ENCODE measurements at places on chromosomes 3 and 15. TPM values are rescaled to one million over a fixed set of nuclear protein-coding genes. Genes with fewer than 3 reads are reported as not detected.

The CYP1A2 gene
- not detected for polyA plus RNA-seq

The CCDC12 gene
- polyA plus RNA-seq = 18.4 TPM

- no peak for DNase-seq
Measured at GRCh38 chr3:191296041-191296541, 33.1 kb upstream of the CCDC50 start.

- DNase-seq = no peak
Measured at GRCh38 chr3:40631341-40631995, 106.7 kb downstream of the ZNF621 start.

The SCAANT1 gene
- not detected for polyA plus RNA-seq

The TTLL13 gene
- 0.07 TPM for polyA plus RNA-seq

DNA sequence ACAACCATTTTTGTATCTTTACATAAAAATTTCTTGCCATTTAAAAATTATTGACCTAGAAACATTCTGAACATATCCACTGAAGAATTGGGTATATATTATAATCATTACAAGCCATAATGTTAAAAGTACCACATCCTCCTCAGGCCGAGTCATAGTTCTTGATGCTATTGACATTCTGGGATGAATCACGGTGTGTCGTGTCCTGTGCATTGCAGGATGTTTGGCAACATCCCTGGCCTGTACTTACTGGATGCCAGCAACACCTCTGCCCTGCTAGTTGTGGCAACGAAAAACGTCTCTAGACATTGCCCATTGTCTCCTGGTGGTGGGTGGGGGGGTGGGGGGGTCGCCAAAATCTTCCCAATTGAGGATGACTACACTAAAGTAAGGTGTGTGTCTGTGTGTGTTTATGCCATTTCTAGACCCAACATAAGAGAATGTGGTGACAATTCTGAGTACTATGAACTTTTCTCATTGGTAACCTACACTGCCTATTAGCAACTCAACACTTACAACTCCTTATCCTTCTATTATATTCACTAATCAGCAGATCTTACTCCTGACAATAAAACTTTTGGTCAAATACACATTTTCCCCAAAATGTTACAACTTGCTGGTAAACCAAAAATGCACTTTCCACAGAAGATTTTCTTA is 471.6 kb downstream of the FOXP1 start:
- DNase-seq = no peak

DNA sequence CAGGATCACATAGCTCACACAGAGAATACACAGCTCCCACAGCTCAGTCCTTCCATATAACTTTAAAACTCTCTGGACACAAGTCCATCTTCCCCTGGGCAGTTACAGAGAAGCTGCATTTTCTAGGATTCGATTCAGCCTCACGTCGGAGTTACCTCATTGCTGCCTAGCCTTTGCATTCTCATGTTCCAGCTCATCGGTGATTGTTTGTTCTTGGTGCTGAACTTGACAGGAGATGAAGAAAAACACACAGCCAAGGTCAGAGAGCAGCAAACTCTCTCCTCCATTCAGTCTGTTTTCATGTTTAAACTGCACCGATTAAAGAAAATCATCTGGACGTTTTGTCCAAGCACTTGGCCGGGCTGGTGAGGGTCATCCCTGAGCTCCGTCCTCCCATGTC is 375.5 kb upstream of the CFAP20DC start:
- DNase-seq = peak; percentile 82

DNA sequence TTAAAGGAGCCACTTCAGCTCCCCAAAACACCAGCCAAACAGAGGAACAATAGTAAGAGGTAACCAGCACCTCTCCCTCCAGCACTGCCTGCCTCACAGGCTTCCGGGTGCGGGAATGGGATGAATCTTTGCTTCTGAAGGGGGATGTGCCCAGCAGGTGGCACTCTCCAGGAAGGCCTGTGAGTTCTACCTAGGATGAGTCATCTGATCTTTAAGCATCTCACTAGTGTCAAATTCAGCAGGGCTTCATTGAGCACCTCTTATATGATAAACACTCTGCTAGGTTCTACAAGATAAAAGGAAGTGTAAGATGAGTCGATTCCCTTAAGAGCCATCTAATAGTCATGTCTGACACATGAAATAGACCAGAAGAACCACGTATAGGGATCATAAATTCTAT is 237.4 kb upstream of the UMPS start:
- peak; percentile 3 for DNase-seq

The SLC22A14 gene
- not detected for polyA plus RNA-seq

The ARNT2 gene
- polyA plus RNA-seq = 36.8 TPM

DNA sequence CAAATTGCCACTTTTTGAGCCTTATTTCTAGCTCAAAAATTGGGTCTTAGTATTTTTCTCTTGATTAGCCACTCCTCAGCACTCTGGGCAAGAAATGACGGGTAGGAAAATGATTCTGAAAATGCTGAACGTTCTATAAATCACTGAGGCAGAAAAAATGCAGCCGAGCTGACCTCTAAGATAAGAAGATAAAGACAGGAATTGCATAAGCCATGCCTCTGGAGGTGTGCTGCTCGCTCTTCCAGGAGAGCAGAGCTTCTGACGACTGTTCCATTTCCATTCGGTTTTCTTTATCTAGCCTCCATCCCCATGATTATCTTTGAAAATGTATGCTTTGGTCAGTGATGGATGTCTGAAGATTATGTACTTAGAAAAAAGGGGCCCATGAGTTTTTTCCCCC is 558.8 kb upstream of the ADAMTS9 start:
- no peak for DNase-seq

DNA sequence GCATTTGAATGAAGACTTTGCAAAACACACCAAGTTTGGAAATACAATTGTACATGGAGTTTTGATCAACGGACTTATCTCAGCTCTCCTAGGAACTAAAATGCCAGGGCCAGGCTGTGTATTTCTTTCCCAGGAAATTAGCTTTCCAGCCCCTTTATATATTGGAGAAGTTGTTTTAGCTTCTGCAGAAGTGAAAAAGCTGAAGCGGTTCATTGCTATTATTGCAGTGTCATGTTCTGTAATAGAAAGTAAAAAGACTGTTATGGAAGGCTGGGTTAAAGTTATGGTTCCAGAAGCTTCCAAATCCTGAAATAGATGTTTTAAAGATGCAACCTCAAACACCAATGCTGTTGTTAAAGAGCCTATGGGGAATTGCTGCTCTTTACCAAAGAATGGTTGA is 11.5 kb downstream of the HTD2 start:
- no peak for DNase-seq

The CAMK1 gene
- 28.7 TPM for polyA plus RNA-seq

GRCh38 chr15:32852771-32853170 is 135.0 kb downstream of the GREM1 start:
- DNase-seq = no peak

GRCh38 chr3:100613721-100614390 is 4.5 kb downstream of the ADGRG7 start:
- DNase-seq = no peak

- no peak for DNase-seq
Measured at GRCh38 chr3:69388241-69388640, 2.4 kb upstream of the FRMD4B start.

- DNase-seq = no peak
Measured at GRCh38 chr3:71903936-71904335, 119.0 kb upstream of the PROK2 start.

- DNase-seq = no peak
Measured at GRCh38 chr3:159609625-159610024, 379.0 kb upstream of the IL12A start.

- DNase-seq = no peak
Measured at GRCh38 chr3:190989218-190989617, 126.7 kb upstream of the GMNC start.

GRCh38 chr3:64238971-64239667 is 13.9 kb upstream of the PRICKLE2 start:
- peak; percentile 95 for DNase-seq

DNA sequence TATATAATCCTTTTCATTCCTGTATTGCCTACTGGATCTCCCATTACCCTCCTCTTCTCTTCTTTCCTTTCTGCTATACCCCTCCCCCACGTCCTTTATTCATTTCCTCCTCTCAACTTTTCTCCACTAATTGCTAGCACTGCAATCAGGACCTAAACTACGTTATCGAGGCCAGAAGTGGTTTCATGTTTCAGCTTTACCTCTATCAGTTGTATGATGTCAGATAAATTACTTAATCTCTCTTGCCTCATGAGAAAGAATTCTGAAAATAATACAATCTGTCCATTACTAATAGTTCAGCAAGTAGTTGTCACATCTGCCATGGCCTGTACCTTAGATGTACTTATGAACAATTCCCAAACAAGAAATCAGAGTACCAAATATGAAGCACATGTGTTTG is 10.6 kb downstream of the POPDC2 start:
- DNase-seq = no peak

DNA sequence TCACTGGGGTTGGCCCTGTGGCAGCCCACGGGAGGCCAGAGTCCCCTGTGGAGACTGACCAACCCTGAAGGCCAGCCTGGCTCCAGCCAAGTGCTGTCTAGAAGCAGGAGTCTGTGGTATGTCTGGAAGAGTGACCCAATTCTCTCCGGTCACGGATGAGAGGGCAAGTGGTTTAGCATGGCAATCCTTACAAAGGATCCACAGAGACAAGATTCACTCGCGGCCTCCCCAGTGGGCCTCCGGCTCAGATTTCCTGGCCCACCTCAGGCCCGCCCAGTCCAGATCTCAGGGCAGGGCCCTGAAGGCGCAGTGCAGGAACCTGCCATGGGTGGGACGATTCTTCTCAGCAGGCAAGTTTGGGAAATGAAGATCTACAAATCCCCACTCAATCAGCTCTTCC is 5.0 kb upstream of the BCL2L10 start:
- DNase-seq = no peak

GRCh38 chr3:101124125-101124524 is 130.9 kb upstream of the ABI3BP start:
- no peak for DNase-seq

GRCh38 chr3:128736601-128737000 is 10.6 kb downstream of the RAB7A start:
- DNase-seq = no peak

The SLC28A2 gene
- polyA plus RNA-seq = not detected

The RPL39L gene
- polyA plus RNA-seq = 14.4 TPM

- no peak for DNase-seq
Measured at GRCh38 chr15:66298803-66299251, 5.5 kb downstream of the DIS3L start.

The CHRFAM7A gene
- polyA plus RNA-seq = 0.09 TPM

The EBLN2 gene
- polyA plus RNA-seq = 3.2 TPM

GRCh38 chr3:77868725-77869124 is 828.8 kb downstream of the ROBO2 start:
- no peak for DNase-seq

- DNase-seq = no peak
Measured at GRCh38 chr3:71645140-71645539, 61.6 kb upstream of the FOXP1 start.

The PLS1 gene
- 1.1 TPM for polyA plus RNA-seq

- no peak for DNase-seq
Measured at GRCh38 chr15:96625256-96625655, 294.8 kb downstream of the NR2F2 start.

DNA sequence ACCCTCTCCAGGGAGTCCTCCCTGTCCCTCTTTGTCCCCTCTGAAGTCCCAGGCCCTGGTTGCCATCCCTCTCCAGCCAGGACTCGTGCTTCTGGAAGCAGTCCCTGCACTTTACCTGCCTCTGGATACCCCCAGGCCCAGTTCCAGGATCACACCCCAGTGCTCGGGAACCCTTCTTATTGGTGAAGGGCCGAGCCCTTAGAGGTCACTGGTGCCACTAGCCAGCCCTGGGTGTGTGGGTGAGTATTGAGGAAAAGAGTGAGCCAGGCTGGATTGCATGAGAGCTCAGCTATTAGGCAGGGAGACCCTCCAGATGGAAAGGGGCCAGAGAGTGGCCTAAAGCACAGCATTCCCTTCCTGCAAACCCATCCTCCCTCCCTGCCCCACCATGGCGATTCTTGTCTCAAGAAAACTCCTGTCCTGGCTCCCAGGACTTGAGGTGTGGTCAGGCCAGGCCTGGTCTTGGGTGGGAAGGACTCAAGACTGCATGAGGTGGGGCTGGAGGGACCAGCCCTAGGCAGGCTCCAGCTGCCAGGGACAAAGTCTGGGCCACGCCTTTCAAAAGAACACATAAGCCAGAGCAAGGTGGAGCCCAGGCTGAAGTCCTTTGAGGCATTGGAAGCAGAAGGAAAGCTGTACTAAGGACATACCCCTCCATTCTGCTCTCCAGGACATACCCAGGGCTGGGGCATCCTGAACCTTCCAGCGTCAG is 4.8 kb upstream of the PHGR1 start:
- DNase-seq = no peak

DNA sequence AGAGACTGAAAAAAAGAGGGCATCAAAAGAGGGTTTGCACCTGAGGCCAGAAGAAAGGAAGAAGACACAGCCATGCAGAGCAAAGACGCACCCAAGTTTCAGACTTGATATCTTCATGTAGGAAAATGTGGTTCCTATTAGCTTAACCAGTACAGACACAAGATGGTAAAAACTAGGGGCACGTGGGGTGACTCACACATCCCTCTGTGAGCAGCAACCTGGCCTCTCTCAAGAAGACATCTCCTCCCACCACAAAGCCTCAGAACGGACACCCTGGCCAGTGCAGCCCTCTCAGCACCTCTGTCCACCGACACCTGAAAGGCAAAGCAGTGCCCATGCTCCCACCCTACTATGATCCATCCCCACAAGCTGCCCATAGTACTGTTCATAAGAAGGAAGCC is 33.3 kb downstream of the GLB1 start:
- DNase-seq = no peak

The MYRIP gene
- polyA plus RNA-seq = not detected

The DZIP1L gene
- polyA plus RNA-seq = 5.7 TPM

The CFAP100 gene
- polyA plus RNA-seq = not detected

DNA sequence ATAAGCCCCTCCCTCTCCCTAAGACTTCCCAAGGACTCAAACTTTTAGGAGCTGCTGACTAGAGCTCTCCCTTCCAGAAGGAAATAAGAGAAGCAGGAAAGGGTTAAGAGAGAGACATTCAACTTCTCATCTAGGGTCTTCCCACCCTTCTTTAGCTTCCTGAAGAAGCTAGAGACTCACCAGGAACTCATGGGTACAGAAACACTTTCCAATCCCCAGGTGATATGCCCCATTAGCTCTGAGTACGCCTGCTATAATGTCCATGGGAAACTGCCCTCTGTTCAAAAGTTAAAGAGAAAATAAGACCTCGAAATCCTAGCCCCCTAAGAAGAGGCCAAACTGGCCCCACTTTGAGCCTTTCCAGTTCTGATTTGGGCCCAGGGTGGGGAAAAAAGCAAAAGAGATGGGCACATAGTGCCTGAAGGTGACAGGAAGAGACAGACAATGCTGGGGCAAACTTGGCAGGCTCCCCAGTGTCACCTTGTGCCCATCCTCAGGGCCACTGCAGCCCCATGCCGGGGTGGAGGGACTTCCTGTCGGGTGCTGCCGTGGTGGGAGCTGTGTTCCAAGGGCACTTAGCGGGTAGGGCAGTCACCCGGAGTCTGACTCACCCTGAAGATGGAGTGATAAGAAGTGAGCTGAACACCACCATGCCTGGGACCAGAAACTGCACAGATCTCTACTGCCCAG is 29.5 kb downstream of the CCDC12 start:
- no peak for DNase-seq

- DNase-seq = no peak
Measured at GRCh38 chr15:39413558-39413957, 167.3 kb upstream of the THBS1 start.

DNA sequence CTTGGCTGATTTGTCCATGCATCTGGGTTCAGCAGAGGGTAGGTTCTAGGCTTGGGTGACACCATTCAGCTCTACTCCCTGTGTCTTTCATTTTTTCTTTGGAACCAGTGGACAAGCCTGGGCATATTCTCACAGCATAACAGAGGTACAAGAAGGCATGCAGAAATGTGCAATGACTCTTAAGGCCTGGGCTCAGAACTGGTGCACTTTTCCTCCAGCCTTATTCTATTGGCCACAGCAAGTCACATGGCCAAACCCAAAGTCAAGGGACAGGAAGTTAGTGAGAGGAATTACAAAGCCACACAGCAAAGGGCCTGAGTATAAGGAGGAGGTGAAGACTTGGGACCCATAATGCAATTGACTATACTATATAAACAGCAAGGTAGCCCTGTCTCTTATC is 200.9 kb upstream of the CTDSPL start:
- no peak for DNase-seq
